Motor neuron (in vitro differentiated cells): ENCODE measurements at places on chromosomes 16 and 17.

DNA sequence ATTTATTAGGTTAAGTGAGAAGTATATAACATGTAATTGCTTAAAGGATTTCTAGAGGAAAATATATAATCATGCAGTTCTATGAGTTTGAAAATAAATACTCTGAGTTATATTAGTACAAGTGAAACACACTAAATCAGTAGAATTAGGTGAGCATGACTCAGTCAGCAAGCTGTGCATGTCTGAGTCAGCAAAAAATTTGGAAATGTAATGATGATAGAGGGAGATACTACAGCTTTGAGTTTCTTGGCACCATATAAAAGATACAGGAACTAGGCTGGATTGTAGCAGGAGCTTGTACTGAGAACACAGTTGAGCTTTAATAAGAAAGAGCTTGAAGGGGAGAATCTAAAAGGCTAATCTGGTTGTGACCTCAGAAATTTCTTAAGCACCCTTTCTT, 1224.6 kb downstream of the CDH8 start:
- no peak for ATAC-seq

- ATAC-seq, result peak; percentile 14
Measured at GRCh38 chr17:76426853-76427252, 26.1 kb downstream of the UBE2O start.

DNA sequence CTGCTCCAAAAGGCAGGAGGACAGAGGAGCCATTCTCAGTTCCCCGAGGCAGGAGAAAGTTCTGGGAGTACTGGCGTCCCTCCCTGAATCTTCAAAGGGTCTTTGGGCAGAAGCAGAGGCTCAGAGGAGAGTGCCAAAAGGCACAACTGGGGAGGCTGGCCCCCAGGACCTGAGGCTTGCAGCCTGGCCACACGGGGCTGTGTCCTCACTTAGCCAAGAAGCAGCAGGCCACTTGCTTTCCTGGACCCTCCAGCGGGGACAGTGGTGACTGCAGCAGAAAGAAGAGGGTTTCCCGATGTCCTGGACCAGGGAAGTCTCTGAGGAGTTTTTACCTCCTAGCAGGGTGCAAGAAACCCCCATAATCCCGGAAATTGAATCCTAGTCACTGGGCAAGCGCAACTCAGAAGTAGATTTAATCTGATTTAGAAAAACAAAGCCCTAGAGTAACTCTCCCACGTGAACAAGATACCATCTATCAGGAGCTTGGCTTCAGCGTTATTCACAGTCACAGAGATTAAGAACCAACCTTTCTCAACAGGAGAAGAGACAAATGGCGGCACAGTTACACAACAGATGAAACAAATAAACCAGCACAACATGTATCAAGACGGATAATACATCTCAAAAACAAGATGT, 25.5 kb upstream of the BCO1 start:
- ATAC-seq, result no peak

- ATAC-seq, result peak; percentile 9
Measured at GRCh38 chr17:72287586-72287985, 166.8 kb downstream of the SOX9 start.

DNA sequence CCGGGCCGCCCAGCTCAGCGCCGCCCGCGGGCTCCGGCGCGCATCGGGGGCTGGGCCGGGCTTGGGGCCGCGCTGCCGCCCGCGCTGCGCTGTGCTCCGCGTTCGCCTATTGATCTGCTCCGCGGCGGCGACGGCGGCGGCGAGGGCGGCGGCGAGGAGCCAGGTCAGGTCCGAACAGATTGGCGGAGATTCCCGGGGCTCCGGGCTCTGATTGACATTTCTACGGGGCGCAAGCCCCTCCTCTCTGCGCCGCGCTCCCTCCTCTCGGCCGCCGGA, 559 bp downstream of the IRX3 start:
- ATAC-seq, result no peak

- no peak for ATAC-seq
Measured at GRCh38 chr17:7417056-7417655, 3.0 kb upstream of the SPEM1 start.

DNA sequence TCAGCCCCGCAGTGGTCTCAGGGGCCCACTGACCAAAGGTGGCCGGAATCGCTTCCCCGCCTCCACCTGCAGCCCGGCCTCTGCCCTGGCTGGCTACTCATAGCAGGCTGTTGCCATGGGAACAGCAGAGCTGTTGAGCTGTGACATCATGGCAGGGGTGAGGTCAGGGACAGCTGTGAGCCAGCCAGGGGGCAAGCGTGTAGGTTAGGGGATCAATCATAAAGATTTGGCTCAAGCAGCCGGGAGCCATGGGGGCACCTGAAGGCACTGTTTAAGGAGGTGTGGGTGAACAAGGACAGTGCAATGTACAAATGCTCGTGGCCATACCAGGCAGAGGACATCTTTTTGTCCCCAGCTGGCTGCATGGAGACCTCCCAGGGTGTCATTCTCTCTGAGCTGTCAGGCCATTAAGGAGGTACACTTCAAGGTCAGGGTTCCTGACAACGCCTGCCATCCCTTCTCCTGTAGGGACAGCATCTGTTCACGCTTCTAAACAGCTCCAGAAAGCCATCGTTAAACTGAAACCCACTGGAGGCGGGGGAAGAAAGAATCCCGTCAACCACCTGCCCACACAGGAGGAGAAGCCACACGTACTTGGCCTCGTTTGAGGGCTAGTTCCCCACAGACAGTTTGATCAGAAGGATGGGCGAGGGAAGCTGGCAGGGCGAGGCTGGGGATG, at the start of gene CEP295NL:
Gene CEP295NL, minus strand, starts transcription at position 101 of the 679 bp plus-strand sequence. CDS start 1,373 bp downstream, outside the sequence.
- ATAC-seq, result peak; percentile 83

DNA sequence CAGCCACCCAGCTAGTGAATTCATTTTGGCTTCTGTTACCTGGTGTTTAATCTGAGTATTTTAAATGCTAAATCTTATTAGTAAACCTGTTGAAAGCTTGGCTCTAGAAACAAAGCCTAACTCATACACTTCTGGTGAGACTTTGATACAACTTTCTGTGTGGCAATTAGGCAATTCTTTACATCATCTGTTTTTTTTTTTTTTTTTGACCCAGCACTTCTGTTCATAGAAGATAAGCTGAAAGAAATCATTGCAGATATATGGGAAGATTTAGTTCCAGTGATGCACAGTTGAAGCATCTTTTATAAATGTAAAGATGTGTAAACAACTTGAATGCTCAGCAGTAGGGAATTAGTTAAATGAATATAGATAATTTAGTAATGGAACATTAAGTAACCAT, 21.7 kb upstream of the ABCC11 start:
- ATAC-seq, result no peak

GRCh38 chr17:70076831-70077230, 1.8 kb downstream of the KCNJ16 start:
- no peak for ATAC-seq

- ATAC-seq, result no peak
Measured at GRCh38 chr17:69223809-69224208, 4.8 kb downstream of the ABCA10 start.

DNA sequence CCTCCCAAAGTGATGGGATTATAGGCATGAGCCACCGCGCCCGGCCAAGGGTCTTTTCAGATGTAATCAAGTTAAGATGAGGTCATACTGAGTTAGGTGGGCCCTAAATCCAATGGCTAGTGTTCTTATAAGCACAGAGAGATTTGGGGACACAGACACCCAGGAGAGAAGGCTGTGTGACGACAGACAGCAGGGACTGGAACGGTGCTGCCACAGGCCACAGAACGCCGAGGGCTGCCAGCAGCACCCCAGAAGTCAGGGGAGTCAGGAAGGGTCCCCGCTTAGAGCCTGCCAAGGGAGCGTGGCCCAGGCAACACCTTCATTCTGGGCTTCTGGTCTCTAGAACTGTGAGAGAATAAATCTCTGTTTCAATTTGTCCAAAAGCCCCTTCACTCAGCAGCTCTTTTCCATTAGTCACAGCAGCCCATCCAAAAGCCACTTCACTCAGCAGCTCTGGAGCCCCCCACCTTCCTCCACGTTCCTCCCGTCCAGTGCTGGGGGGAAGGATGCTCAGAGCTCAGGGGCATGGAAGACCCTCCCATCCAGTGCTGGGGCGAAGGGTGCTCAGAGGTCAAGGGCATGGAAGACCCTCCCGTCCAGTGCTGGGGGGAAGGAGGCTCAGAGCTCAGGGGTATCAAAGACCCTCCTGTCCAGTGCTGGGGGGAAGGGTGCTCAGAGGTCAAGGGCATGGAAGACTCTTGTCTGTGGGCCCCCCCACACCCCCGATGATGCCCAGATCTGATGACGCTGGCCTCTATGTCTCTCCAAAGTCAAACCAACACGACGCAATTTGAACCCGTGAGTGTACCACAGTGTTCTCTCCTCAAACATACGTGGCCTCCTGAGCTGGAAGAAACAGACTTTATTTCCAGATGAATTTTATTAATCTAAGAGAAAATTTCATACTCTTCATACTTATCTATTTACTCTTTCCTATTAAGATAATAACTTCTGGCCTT, 11.9 kb downstream of the RAB40B start:
- no peak for ATAC-seq

DNA sequence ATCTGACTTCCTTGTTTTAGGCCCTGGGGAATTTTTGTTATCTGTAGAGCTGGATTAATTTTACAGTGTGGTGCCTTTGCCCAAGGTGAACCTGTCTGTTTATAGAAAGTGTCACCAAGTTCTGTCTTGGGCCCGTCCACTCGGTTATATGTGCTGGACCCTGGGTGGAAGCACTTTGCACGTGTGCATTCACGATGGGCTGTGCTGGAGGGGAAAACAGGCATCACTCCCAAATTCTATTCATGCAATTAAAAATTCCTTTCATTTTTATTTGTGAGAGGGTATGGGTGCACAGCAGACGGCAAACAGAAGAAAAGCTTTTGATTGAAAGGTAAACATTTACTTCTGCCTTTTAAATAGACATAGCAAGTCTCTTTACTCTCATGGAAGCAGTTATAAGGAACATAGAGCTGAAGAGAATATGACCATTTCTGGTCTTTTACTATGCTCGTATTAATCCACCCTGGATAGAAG, 101.2 kb downstream of the WWOX start:
- peak; percentile 94 for ATAC-seq

DNA sequence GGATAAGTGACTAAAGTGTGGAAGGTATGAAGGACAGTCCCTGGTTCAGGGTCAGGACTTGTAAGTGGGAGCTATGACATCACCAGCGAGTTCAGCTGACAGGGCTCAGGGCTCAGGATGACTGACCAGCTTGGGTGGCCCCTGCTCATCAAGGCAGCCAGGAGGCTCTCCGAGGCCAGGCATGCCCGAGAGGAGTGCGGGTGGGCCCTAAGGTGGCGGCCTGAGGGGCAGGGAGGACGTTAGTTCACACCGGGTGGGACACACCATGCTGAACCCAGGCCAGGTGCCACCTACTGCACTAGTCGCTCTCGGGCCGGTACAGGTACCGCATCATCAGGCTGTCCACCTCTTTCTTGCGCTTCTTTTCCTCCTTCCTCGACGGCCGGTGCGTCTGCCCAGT, 36.5 kb downstream of the PIPOX start:
- no peak for ATAC-seq

- peak; percentile 50 for ATAC-seq
Measured at GRCh38 chr17:410543-411401, 58.2 kb upstream of the RPH3AL start.

- ATAC-seq, result peak; percentile 84
Measured at GRCh38 chr16:83356266-83356665, 451.5 kb upstream of the HSBP1 start.

DNA sequence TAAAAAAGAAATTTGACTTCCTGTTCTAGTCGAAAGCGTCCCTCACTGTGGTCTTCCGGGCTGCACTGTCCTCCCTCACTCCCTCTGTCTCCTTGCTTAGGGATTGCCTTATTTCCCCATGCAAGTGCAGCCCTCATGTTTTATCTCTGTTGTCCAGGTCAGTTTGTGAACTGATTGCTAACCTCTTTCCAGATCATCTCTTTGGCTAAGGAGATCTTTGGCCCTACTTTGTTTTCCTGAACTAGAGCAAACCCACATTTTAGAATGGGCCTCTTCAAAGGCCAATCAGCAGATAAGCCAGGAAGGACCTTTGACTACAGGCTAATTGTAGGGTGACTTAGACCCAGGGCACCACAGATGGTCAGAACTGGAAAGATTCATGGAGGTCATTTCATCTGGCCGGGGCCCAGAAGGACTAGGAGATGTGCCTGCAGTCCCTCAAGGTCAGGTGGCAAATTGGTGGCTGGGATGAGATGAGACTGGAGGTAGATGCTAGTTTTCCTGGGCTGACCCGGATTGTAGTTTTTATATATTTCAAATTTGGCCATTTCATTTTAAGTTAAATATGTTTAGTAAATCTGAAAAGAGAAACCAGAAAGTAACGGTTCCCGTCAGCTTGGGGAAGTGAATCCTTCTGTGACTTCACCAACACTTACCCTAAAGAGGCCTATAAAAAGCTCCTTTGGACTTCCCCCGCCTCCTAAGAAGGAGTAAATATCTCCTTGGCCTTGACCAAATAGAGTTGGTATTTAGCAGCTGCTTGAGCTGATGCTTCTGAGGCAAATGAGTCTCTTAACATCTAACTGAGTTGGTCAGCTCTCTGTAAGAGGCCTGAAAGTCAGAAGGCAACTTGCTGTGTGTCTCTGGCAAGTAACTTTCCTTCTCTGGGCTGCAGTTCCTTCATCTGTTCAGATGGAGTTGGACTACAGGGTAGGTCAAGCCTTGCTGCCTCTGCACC, 6.2 kb upstream of the SLC25A19 start:
- ATAC-seq, result no peak

DNA sequence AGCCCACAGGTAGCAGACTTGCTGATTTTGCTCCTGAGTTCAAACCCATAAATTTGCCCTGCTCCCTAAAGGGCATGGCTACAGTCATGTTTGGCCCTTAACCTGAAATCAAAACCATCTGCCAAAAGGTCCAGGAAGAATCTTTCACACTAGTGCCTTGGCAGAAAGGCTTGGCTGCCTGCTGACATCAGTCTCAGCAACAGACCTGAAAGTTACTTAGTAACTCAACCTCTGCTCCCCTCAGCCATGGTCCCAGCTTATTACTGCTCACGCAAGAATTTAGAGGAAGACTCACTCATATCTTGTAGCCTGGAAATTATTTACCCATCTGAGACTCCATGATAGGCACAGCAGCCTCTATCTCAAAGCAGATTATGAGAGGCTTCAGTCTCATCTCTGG, 98.0 kb upstream of the KIF2B start:
- ATAC-seq, result no peak
